Stimulated activated CD4-positive, alpha-beta T cell treated with anti-CD3 and anti-CD28 coated beads, TNF-alpha, amount 100 ng/mL, for 48 hours (primary cell): ENCODE measurements at places on chromosomes 11 and 22.
A peak's percentile ranks its signal among the peaks of the same experiment; 100 is the strongest.

DNA sequence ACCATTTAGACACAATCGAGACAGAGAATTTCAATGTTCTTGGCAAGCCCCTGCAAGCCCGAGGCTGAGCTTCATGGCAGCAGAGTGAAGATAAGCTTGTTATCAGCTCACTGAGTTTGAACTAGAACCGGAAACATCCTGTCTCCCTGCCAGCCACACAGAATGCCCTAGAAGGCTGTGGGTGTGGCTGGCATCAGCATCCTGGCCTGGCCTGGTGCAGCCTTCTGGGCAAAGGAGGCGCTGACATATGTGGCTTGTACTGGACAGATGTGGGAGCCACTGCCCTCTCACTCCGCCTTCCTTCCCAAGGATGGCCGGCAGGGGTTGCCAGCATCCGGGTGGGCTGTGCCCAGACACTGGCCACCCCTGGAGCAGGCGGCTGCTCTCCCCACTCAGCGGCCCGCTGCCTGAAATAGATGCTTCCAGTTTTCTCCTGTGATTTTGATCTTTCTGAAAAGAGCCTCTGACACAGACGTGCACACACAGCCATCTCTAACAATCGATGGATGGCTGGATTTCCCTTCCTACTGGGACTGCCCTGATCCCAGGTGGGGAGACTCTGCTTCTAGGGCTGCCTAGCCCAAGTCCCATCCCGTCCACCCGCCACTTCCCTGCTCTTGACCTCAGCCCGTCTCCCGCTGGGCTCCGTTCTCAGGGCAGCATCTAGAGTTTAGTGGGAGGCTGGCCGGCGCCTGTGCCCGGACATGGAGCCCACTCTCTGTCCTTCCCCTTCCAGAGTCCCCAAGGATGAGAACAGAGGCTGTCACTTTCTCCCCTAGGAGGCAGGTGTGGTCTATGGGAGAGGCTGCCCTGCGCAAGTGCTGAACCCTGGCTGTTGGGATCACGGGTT is 149.7 kb downstream of the CTTN start:
- DNase-seq = no peak

GRCh38 chr11:14643697-14644225 is at the start of gene PDE3B:
TSS of gene PDE3B (plus strand) at chr11:14643804. CDS start at chr11:14644076, 272 bp downstream.
- peak; percentile 70 for DNase-seq

GRCh38 chr11:446891-447290 is 3.2 kb upstream of the PTDSS2 start:
- no peak for DNase-seq

DNA sequence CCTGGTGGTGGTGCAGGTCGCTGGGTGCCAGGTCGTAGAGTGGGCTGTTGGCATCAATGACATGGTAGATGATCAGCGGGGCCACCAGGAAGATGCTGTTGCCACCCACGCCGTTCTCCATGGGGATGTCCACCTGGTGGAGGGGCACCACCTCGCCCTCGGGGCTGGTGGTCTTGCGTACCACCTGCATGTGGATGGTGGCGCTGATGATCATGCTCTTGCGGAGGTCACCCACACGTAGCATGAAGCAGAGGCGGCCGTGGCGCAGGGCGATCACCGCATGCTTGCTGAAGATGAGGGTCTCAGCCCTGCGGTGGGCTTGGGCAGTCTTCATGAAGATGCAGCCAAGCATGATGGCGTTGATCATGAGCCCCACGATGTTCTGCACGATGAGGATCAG is 1.2 kb downstream of the KCNJ11 start:
- DNase-seq = no peak

DNA sequence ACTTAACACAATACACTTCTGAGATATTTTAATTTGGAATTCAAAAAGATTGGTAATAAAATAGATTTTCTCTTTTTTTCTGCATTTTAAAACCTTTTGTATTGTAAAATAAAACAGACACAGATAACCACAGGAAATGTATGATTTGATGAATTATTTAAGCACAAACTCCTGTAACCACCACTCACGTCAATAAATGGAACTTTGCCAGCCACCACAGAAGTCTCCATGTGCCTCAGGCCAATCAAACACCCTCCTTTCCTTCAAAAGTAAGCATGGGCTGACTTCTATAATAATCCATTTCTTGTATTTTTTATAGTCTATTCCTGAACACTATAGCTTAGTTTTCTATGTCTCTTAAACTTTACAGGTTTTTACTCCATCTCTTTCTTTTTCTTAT is 721.7 kb downstream of the DLG2 start:
- no peak for DNase-seq

DNA sequence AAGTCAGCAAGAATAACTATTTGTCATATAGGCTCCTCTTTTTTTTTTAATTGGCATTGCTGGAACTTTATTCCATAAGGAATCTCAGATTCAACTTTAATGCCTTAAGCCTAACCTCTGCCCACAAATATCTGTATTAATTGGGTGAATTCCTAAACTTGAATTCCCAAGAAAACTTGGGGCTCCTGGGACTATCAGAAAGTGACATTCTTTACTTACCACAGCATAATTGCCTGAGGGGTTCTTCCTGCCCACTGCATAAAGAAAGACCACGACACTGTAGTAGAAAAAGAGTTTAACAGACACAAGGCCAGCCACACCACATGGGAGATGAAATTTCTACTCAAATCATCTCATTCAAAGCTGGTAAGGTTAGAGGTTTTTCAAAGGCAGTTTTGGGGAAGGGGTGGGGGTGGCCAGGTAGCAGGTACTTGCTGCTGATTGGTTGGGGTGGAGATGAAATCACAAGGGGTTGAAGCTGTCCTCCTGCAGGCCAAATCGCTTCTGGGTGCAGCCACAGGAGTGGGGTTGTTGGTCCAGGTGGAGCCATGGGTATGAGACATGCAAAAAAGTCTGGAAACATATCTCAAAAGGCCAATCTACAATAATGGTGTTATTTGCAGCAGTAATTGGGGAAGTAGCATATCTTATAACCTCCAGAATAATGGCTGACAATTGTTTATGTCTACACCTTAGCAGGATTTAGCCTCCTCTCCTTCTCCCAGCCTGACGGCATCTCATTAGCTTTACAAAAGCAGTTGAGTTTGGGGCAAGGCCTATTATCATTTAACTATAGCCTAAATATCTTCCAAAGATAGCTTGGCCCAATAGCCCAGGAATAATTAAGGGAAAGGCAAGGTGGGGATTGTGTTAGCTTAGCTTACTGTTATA is 4.8 kb upstream of the NLRP10 start:
- DNase-seq = no peak

DNA sequence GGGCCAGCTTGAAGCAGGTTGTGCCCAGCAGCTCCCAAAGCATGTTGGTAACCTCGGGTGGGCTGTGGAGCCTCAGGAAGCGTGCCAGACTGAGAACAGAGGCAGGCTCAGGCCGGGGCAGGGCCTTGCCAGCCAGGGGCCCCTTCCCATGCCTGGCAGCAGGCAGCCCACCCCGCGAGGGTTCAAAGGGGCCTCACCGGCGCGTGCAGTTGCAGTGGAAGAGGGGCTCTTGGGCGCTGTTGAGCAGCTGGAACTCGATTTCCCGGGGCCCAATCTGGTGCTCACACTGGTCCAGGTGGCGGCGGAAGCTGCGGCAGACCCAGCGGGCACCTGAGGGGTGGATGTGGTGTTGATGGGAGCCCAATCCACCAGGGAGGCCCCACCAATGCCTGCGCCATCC is 3.6 kb downstream of the PLA2G3 start:
- no peak for DNase-seq

- no peak for DNase-seq
Measured at GRCh38 chr11:65503949-65504673, 5.3 kb downstream of the MALAT1 start.

DNA sequence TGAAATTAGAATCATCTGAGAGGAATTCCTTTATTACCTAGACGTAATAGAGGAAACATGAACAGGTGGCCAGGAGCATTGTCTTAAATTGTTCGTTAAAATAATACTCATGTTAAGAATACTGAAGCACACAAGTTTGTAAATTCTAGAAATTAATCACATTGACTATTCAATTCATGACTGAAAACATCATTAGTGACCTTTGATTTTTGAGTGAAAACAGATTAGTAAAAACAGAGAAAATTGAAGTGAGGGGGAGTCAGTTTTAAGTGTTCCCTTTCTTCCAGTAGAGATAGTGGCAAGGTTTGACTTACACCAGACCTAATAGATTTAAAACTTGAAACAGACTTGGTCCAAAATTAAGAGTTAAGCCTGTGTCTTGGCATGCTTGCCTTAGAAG is 1.4 kb downstream of the ZFP91 start:
- no peak for DNase-seq

DNA sequence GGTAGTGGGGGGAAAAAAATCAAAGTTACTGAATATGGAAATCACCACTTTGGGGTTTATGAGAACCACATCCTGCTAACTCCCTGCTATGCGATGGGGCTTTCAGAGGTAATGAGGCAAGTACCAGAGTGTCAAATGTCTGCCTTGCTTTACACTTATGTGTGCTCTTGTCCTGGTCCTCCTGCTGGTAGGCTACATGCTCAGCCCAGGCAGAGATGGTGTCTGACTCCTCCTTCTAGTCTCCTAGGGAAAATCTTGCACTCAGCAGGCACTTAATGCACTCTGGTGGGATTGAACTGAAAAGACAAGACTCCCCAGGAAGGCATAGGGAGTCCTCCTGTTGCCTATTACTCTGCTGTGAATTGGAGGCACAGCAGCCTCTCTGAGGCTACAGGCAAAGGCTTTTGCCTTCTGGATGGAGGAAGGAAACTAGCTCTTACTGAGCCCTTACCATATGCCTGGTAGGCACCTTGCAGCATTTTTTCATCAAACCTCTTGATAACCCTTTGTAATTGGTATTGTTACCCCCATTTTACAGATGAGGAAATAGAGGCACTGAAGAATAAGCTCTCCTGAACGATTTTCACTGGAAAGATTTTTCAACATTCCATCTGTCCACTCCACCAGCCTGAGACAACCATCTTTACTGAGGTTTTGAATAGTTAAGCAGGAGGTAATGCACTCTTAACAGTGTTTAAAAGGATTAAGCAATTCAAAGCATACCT is 132.1 kb upstream of the PAX6 start:
- no peak for DNase-seq

- DNase-seq = no peak
Measured at GRCh38 chr11:80383655-80384054, 942.8 kb upstream of the TENM4 start.
